Stimulated activated CD4-positive, alpha-beta T cell treated with anti-CD3 and anti-CD28 coated beads, Interleukin-1b, Interleukin-23, amount 100 ng/mL, for 1 hour (primary cell): ENCODE measurements at places on chromosomes 1 and 21.

DNA sequence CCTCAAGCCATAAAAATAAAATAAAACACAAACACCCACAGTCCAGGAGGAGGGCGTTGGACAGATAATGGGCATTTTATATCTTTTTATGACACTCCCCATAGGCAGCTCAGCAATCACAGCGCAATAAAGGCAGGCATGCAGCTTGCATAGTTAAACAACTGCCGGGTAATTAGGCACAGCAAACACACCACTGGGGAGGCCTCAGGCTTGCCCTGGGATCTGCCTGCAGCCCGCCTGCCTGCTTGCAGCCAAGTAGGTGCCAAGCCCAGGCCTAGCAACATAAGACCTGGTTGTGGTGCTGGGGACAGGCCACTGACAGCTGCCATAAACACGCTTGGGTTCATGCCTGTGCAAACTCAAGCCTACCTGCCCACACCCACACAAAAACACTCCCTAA is 54.2 kb downstream of the DMAP1 start:
- DNase-seq = no peak

DNA sequence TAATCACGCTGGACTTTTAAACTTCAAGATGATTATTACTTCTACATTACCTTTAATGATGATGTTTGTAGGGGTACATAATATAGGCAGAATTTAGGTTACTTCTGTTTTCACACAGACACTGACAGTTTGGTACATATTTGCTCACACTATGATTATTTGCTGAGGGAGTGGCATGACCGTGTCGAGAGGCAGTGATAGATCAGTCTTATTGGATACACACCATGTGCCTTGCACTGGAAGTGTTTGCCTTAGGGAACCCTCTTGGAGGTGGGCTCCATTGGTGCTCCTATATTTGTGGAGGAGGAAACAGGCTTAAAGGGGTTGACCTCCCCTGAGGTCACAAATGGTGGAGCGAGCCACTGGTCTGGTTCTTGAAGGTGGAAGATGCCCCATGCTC is 132.1 kb downstream of the PRDM2 start:
- DNase-seq = no peak

DNA sequence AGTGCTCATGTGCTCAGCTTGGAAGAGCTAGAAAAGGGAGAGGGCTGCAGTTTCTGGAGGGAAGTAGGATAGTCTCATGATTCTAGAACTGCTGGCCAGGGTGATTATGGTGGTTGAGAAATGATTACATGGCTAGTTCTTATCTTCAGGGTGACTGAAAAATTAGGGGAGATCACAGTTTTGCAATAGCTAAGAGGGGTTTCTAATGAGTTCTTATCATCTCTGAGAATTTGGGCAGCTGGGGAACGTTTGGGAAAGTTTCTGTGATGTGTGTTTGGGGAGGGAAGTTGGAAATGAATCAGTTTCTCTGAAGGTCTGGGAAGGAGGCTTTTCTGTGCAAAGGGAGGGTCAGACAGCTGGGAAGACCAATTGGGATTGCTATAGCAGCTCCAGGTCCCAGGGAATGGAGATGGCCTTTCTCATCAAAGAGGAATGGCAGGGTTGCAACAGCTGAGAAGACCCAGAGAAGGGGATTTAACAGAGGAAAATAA is 7.6 kb upstream of the RHOU start:
- DNase-seq = no peak

- no peak for DNase-seq
These were observed 2.4 kb upstream of the USP33 start for GRCh38 chr1:77762072-77762476.

- no peak for DNase-seq
These were observed 36.0 kb upstream of the ATP2B4 start for GRCh38 chr1:203590603-203591002.
